LHCN-M2 (cell line): ENCODE measurements at places on chromosomes 7 and 10. TPM values are rescaled to one million over a fixed set of nuclear protein-coding genes. Genes with fewer than 3 reads are reported as not detected.

Gene PGAM2
- total RNA-seq = not detected in 2 replicates

Gene ASIC3
- 0.19 and 2.2 TPM in 2 replicates for total RNA-seq

Gene ODAD2
- 0.06 and 0.52 TPM in 2 replicates for total RNA-seq

Gene LIPN
- not detected in 2 replicates for total RNA-seq

Gene CHN2
- total RNA-seq = not detected in 2 replicates

Gene GIMAP7
- not detected in 2 replicates for total RNA-seq

Gene INMT
- total RNA-seq = 1.4 and 1.7 TPM in 2 replicates

Gene PAPSS2
- 34.5 and 41.2 TPM in 2 replicates for total RNA-seq
